ENCODE measurements at places on chromosomes 4 and X.

GRCh38 chr4:61770456-61770855, 570.3 kb downstream of the ADGRL3 start:
- no peak for DNase-seq

DNA sequence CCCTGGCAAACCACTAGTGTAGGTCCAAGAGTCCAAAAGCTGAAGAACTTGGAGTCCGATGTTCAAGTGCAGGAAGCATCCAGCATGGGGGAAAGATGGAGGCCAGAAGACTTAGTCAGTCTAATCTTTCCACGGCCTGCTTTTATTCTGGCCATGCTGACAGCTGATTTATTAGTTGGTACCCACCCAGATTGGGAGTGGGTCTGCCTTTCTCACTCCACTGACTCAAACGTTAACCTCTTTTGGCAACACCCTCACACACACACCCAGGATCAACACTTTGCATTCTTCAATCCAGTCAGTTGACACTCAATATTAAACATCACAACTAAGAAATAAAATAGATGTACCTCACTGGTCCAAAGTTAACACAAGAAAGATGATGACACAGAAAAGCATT, 134.8 kb upstream of the GABRA2 start:
- no peak for DNase-seq

DNA sequence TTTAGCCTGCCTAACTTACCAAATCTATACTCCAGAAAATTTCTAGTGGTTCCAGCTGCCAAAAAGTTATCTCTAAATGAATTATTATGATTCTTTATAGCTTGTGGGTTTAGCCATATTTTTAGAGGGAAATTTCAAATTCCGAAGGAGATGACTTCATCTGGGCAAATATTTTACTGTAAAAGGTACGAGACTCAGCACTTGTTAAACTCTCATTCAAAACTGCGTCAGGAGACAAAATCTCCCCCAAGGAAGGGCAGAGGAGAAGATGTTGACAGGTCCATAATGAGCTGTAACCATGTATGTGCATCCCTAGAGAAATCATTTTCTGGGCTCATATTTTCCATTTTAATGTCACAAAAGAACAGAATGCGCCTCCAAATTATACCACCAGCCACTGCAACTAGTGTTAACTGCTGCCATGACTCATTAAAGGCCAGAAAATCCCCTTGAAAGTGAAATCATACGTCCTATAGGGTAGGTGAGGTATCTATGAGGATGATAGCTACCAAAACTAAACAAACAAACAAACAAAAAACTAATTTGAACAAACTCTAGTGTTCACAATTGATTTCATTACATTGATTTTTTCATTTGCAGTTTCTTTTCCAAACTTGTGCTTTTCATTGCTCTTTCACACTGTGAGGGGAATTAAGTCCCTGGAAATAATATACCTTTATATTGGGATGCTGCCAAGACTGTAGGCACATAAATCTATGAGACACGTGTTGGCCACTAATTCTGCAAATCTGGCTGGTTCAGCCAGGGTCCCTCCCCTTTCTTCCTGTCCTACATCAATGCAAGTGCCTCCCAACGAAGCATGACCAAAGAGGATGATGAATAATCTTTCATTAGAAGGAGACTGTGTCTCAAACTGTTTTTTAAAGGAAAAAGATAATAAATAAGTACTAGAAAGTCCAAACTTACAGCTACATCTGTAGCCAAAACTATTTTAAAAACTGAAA, 85.8 kb downstream of the ARHGAP6 start:
- no peak for DNase-seq

DNA sequence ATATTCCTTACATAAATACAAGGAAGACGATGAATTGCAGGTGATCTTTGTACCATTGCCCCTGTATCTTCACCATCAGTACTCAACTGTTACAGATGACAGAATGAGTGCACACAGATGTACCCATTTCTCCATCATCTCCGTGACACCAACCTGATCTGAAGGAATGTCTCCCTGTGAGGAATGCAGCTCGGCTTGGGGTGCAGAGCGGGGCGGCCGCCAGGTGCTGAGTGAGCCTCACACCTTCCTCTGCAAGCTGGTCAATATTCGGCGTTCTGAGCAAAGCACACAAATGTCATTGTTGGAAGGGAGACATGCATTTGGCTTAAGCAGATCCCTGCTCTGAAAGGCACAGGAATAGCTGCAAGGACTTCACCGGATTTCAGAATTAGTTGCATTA, 7.4 kb downstream of the ARSD start:
- no peak for DNase-seq

GRCh38 chrX:11103751-11104150, 7.4 kb upstream of the HCCS start:
- no peak for DNase-seq

DNA sequence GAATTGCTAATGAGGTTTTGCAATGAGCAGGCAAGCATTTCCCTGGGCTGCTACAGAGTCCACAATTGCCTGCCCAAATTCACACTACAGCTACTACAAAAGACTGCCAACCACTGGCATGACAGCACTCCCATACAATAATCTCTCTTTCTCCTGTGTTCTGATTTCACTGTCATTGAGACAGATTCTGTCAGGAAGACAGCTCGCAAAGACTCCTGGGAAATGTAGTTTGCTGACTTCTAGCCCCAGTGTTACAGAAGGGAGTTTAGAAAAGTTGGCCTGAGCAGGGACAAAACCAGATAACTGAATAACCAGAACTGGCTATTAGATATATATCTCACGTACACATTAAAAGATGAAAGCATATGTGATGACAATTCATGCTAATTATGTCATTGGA, 1231.3 kb upstream of the PRKX start:
- no peak for DNase-seq

DNA sequence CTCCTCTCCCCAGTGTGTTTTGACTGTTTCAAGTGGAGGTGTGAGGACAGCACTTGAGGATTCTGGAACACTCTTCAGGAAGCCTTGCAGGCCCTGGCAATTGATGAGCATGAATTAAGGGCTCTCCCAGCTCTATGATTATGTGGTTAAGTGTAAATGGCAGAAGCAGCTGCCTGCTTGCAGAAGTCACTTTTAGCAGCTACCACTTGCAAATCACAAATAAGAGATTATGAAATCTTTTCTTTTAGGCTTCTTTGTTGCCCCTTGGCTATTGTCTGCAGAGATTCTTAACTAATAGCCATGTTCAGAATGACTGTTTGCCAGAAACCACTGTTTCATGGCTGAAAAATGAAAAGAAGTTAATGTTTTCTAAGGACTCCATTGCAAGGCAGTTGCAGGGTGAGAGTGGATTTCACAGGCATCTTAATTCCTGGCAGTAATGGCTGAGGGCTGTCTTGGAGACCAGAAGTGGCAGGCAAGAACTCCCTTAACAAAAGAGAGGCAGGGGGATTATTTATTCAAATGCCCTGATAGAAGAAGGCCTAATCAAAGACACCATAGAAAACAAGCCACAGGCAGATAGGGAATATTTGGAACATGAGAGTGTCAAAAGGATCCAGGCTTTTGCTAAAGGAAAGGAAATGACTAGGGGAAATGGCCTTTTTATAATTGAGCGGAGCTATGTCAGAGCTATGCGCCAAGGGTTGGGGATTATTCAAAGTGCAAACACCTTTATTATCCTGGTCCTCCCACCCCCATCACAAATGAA, 8.3 kb upstream of the HOPX start:
- DNase-seq = no peak

DNA sequence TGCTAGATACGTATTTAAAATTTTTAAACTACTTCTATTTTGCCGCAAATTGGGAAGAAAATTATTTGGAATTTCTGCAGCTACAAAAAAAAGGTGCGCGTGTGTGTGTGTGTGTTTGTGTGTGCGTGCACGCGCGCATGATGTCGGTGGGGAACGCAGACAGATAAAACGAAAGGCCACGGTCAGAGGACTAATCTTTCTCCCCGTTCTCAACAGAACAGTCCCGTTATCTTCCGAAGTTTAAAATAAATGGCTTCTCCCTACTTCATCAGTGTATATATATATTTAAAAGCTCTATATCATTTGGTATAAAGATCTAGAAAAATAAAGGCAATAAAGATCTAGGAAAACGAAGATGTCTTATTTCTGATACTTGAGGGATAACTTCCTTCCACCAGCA, 1.5 kb downstream of the MGARP start:
- no peak for DNase-seq

GRCh38 chr4:56684320-56685050, 3.4 kb upstream of the HOPX start:
- DNase-seq = no peak

DNA sequence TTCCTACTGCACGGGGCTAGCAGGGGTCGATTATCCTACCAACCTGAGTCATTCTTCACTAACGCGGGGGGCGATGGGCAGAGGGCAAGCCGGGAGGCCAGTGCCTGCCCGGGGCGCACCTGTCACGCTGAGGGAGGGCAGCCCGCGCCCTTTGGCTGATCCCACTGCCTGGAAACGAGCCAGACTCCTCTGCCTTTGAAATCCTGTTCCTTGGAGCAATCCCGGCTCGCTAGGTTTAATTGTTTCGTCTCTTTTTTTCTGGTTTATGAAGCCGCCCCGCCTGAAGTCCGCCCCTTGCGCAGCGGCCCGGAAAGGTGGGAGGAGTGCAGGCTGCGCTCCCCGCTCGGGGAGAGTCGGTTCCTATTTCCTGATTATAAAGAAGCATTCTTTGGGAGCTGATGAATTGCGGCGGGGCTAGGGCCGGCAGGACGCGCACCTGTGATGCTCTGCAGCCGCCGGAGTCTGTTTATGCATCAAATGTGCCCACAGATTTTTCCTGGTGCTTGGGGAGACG, 484.2 kb downstream of the BCOR start:
- DNase-seq = no peak

DNA sequence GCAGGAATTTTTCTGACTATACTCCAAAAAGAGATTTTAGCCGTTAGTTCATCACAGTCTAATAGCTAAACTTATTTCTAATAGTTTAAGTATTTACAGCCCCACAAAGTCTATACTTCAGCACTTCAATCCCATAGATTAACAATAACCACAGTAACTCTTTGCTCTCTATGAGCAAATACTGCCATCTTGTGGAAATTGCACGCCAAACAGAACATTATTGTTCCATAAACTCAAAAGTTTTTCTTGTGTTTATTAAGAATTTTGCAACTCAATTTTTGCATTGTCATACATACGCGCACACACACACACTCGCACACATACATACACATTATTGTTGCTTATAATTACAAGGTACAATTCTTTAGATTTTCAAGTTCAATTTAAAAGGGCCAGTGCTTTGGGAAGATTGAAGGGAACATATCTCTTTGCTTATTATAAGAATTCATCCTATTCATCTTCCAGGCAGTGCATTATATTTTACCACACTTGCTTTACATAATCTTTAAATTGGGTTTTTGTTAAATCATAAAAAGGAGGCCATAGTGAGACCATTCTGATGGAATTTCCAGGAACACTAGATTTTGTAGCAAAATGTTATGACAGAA, 63.8 kb upstream of the ATOH1 start:
- DNase-seq = peak; percentile 14

GRCh38 chr4:156896527-156896926, 75.1 kb downstream of the PDGFC start:
- DNase-seq = no peak

- no peak for DNase-seq
Observed at GRCh38 chr4:53963781-53964180, 100.6 kb downstream of the CHIC2 start.
